ENCODE measurements at places on chromosomes 4 and X.

GRCh38 chr4:6395466-6396228, 76.8 kb downstream of the PPP2R2C start:
- no peak for DNase-seq

GRCh38 chr4:131531087-131531486, 1618.0 kb upstream of the PCDH10 start:
- no peak for DNase-seq

DNA sequence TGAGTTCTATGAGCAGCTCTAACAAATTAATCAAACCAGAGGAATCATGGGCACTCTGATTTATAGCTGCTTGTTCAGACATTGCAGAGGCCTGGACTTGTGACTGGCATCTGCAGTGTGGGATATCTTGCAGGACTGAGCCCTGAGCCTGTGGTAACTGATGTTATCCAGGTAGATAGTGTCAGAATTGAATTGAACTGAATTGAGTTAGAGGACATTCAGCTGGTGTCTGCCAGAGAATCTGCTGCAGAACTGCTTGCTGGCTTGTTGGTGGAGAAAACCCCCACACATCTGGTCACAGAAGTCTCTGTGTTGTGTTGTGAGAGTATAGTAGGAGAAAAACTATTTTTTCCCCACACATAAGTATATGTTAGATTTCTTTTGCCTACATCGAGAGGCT, 42.2 kb downstream of the SMIM20 start:
- DNase-seq: no peak

DNA sequence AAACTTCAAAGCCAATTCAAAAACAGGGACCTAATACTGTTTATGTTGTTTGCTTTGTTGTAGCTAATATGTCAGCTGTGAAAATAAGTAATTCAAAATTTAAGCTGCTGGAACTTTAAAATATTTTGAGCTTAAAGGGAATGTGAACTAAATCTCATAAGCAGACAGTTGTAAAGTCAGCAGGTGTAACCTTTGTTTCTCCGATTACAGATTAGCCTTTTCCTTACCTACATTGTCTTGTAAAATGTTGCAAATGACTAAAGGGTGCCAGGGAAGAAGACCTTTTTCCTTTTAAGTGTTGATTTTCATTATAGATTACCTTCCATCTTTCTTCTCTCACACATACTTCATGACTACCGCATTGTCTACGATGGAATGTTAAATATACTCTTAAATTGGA, 405.1 kb downstream of the KCNIP4 start:
- no peak for DNase-seq

DNA sequence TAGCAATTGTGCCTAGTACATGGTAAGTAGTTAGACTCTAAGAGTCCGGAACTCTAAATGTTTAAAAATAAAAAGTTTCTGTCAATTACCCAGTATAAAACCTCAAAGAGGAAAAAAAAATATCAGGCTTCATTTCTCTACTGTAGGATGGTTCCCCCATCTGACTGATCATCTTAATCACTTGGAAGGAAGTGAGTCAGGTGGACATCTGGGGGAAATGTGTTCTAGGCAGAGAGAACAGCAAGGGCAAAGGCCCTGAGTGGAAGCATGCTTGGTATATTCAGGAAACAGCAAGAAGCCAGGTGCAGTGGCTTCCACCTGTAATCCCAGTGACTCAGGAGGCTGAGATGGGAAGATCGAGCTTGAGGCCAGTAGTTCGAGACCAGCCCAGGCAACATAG, 2.9 kb upstream of the EIF1AX start:
- no peak for DNase-seq

- DNase-seq: no peak
Observed at GRCh38 chrX:49748211-49748956, 52.6 kb upstream of the PAGE1 start.

GRCh38 chr4:25100021-25100555, 60.2 kb downstream of the SEPSECS start:
- DNase-seq: no peak

GRCh38 chrX:18961686-18962085, 22.2 kb downstream of the PHKA2 start:
- no peak for DNase-seq

- no peak for DNase-seq
Observed at GRCh38 chrX:13024986-13025385, 19.4 kb downstream of the FAM9C start.

DNA sequence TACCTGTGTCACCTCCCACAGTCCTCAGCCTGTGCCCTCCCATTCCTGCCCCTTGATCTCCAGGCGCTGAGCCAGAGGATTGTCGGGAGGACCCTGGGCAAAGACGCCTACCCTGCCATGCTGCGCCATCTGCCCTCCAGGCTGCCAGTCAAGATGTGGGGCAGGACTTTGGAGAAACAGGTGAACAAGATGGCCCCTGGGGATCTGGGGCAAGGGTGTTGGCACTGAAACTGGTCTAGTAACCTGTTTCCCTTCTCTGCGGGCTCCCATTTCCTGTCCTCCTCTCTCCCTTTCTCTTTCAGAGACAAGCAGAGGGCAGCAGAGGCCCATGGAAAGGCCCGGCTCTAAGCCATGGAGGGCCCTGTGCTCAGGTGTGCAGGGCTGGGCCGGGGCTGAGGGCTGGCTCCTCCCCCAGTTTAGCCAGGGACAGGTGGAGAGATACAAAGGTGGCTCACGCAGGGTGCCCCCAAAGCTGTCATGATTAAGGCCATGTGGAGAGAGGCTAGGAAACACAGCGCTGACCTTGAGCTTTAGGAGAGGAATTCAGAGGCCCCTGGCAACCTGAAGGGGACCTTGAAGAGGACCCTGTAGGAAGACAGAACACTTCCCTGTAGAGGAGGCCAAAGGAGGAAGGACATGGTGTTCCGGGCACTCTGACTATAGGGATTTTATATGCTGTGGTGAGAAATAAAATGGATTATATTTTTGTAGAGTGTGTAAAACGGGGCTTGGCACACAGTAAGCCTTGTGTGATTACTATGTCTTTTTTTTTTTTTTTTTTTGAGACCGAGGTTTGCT, at the start of gene GLOD5:
TSS of gene GLOD5 (plus strand) at position 74 of the 798 bp plus-strand sequence. CDS start at position 118, 44 bp downstream.
- no peak for DNase-seq

GRCh38 chr4:76011018-76011670, 3.8 kb upstream of the CXCL9 start:
- no peak for DNase-seq

GRCh38 chr4:163554870-163555465, 60.5 kb downstream of the TMA16 start:
- DNase-seq: peak; percentile 37

DNA sequence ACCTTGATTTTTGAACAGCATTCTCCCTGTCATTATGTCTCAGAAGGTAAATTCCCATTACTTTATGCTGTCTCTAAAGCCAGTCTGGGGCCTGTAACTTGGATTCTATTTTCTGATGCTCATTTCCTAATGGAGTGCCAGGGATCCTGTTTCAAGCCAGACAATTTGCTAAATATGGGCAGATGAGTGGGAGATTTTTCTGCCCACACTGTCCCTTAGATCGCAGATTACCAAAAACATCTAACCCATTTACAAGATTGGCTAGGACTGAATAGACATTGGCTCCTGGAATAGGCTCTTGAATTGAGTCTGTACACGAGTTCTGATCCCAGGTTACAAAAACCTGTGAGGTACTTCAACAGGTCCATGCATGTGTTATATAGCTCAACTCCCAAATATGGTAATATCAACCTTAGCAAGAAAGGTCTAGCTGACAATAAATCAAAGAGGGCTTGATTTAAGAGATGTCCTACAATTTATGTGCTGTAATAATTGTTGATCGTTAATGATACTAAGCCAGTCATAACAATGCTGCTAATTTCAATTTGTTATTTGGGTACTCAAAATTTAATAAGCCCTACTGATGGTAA, 5.7 kb downstream of the GPC3 start:
- no peak for DNase-seq

DNA sequence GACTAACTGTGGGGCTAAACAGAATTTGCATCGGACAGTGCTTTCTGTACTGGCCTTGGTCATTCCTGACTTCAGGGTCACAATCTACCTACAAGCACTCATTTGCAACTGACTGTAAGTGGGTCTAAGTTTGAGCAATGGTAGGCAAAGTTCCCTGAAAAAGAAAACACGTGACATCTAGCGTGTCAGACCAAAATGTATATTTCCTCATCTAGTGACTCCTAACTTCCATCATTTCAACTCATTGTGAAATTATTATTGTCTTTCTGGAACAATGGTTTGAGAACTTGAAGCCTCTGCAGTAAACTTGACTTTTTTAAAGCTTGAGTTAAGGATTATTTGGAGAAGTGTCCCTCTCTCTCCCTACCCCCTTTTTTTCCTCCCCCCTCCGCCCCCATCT, 113.6 kb downstream of the MID1 start:
- DNase-seq: no peak

- DNase-seq: no peak
Observed at GRCh38 chr4:32485956-32486355, 1765.8 kb downstream of the PCDH7 start.

- no peak for DNase-seq
Observed at GRCh38 chr4:15147714-15148113, 145.4 kb downstream of the CPEB2 start.

DNA sequence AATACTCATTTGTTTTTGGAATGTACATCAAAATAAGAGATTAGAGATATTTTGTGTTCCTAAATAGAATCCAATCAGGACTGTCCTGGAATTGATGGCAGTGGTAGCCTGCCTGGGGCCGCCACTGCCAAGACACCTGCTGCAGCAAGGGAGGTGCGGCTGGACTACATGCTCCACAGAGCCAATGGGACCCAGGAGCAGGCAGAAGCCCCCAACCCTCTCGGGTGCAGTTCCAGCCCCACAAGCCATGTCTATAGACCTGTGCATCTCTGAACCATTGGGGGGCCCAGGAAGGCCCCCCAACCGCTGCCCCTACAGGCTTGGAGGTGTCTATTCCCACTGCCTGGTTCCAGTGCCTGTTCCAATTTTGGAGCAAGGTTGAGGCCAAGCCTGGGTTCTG, 1524.3 kb downstream of the PCDH18 start:
- DNase-seq: no peak

DNA sequence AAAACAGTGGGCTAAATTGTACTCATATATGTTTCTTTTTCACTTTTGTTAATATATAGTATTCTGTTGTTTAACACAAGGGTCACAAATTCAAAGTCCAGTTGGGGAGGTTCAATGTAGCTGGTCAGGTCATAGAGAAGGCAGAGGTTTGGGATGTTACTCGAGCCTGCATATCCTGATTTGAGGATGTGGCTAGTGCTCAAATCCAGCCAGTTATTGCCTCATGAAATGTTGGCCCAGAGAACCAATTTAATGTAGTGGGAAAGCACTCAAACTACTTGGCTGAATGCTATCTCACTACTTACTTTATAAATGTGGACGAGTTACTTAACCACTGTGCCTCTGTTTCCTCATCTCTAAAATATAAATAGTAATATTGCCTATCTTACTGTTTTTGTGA, 12.5 kb downstream of the USO1 start:
- no peak for DNase-seq

- no peak for DNase-seq
Observed at GRCh38 chr4:37008199-37008598, 236.3 kb upstream of the NWD2 start.

- DNase-seq: no peak
Observed at GRCh38 chrX:2614911-2615310, 76.2 kb upstream of the CD99 start.

DNA sequence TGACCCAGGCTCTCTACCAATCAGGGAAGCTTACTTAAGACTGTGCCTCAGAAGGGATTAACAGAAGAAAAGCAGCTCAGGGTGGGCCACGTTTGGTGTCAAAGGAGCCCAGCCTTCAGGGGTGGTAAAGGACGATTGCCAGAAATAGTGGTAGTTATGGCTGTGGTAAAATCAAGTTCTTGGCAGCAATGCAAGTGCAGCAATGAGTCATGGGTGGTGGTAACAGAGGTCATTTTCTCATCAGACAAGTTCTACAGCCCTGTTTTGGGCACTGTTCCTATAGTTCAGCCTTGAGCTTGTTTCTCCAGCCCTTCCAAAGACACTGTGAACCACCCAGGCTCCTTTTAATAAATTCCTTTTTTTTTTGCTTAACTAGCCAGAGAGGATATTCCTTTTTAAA, 120.3 kb downstream of the EFHC2 start:
- DNase-seq: no peak

DNA sequence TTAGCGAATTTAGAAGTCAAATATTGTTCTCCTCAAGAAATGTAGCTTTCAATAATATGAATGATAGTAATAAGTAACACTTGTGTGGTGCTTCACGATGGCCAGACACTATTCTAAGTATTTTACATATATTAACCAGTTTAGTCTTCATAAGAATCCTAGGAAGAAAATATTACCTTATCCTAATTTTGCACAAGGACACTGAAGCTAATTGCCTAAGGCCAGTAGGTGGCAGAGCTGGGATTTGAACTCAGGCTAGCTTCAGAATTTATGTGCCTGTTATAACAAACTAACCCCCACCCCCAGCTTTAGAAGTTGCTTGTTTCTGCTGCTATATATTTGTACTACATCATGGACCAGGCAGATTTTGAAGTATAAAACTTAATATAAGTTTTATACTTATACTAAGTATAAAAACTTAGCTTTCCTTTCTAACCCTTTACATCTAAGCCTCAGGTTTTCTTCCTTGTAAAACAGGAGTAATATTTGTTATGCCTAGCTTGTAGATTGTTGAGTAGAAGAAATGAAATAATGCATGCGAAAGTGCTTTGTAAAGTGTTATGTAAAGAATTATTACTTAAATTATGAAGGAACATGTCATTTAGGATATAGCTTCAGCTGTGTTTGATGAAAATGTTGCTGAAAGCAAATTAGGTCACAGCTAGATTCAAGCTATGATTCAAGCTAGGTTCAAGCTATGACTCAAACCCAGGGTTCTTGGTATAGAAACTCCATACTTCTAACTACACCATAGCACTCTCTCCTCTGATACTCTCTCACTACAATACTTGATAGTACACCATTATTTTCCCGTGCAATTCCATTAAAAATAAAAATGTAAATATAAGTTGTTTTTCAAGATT, 4.2 kb upstream of the CDS1 start:
- no peak for DNase-seq

DNA sequence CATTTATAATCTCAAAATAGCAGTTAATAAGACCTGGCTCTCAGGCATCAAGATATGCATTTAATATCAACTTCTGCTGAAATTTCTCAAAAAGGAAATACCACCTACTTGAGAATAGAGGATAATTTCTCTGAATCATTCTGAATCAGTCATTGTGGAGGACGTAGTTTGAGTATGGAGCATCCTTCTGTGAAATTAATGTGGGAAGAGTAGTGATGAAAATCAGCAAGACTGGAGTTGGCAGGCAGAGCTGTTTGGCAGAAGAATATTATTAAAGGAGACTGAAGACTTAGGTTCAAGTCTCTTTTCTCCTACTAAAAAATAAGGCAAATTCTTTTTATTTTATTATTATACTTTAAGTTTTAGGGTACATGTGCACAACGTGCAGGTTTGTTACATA, 325.6 kb upstream of the ATOH1 start:
- DNase-seq: no peak

- no peak for DNase-seq
Observed at GRCh38 chrX:115719171-115719570, 158.2 kb downstream of the PLS3 start.

GRCh38 chr4:180960743-180961401, 1282.3 kb upstream of the TENM3 start:
- DNase-seq: no peak

DNA sequence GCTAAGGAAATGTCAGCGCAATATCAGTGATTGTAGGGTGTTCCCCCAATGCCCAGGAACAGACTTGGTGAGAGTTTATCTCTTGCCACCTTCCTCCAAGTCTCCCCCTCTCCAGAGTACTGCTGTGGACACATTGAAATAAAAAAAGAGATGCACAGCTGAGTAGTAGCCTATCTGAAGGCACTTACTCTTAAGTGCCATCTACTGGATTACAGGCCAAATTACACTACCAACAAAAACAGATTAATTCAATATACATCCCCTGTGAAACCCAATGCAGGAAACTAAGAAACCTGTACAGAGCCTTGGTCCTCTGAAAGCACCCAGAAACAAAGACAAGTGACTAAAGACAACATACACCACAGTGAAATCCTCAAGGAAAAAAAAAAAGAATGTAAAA, 460.3 kb downstream of the ZIC3 start:
- no peak for DNase-seq
